DMS79 (cell line): ENCODE measurements at places on chromosomes 5 and 9.

DNA sequence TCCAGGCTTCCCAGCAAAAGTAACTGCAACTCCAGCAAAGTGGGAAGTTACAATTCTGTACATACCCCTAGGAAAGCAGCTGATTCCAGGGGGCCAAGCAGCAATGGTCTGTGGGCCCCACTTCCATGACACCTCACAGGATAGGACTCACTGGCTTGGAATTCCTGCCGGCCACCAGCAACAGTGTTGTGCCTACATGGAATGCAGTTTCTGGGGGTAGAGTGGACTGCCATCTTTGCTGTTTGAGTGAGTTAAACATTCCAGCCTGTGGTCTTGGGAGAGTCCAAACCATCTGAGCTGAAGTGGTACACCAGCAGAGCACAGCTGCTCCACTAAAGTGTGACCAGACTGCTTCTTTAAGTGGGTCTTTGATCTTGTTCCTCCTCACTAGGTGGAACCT is 13.4 kb upstream of the FBN2 start:
- DNase-seq, result no peak

DNA sequence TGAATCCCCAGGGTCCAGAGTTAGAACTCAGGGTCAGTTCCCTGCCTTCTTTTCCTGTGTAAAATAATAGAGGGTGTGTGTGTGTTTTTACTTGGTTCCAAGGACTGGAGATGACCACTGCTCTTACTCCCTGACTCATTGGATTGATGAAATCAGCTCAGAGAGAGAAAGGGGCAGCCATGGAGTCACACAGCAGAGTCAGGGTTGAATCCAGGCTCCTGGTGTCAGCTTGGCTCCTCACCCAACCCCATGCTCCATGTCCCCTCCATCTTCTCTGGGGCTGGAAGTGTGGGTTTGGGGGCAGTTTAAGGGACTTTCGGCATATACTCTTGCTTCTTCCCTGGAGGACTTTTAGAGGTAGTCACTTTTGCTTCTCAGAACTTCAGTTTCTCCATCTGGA is 21.6 kb downstream of the DAB2IP start:
- no peak for DNase-seq

DNA sequence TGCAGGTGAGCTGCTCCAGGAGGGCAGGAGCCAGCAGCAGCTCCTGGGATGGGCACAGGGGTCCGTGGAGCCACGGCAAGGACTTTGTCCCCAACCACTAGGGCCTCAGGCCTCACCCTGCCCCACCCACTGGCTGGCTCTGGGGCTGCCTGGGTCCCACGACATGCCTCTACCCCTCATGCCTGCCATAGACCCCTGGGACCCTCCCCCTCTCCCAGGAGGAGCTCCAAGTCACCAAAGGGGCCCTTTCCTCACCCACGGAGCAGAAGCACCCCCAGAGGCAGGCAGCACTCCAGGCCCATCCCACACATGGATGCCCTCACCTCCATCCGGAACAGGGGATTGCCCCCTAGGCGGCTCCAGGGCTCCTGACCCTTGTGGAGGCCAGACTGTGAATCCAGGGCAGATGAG is 6.5 kb downstream of the ABCA2 start:
- DNase-seq, result no peak

DNA sequence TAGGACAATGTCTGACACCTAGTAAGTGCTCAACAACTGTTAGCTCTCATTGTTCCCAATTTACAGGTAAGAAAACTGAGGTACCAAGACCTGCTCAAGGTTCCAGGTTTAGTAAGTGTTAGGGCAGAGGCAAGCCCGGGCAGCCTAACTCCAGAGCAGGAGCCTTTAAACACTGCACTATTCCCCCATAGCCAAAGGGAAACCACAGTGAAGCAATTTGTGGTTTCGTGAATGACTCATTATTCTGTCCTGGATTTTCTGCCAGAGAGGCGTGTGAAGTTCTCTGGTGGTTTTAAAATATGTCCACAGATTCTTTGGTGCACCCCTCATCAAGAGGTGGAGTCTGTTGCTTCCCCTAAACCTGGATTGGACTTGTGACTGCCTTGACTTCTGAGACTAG is 1.0 kb upstream of the MCC start:
- DNase-seq, result no peak

GRCh38 chr9:91755761-91756509 is 194.1 kb downstream of the ROR2 start:
- DNase-seq, result no peak

DNA sequence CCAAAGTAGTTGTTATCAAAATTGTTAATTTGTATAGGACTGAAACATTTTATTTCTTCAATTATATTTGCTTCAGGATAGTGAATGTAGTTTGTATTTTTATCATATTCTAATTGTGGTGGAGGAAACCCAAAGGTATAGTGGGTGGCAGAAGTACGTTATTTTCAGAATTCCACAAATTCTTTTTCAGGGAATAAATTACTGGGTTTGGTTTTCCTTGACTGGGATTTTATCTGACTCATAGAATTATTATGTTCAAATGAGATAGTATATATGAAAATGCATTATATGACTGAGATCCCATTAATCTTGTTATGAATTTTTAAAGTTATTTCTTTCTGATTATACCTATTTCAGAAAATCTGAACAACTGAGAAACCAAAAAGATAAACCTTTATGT is 73.7 kb downstream of the VPS13A start:
- DNase-seq, result no peak

DNA sequence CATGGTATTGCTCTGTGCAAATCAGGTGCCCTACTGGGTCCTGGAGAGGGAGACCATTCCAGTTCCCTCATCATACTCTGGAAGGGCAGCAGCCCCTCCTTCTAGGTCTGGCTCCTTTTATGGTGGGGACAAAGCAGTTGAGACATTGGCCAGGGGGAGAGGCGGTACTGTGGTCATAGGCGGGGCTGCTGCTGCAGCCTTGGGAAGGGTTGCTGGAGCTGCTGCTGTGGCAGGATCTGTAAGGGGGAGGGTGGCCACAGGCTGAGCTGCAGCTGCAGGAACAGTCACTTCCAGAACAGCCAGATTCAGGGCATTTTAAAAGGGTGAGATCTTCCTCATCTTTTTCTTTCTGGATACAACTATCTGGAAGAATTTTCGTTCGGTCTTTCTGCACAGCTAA is 233.0 kb upstream of the SGCD start:
- no peak for DNase-seq

DNA sequence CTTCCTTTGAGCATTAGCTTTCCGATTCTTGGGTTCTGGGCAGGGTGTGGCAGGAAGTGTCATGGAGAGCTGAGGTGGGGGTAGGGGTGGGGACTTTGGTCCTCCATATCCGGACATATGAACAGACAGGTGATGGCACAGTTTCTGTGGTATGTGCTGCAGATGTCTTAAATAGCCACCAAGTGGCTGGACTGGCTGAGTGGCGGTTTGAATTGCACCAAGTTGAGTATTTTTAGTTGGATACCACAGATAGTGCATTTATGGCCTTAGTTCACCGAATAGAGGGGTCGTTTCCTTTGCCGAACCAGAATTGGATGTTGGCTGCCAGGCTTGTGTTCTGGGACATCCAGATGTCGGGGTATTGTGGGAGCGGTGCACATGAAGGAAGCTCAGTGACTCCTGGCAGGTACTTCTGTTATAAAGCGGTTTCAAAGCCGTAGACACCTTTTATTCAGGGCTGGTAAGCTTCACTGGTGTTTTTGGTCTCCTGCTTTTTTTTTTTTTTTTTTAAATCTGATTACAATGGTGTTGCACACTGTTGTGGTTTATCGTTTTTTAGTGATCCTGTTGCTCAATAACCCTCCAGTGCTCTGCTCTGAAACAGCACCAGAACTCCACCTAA is 15.1 kb upstream of the TNFAIP8 start:
- DNase-seq, result no peak

- DNase-seq, result no peak
These were observed 396.9 kb downstream of the PDE4D start for GRCh38 chr5:59496524-59497134.
